ENCODE measurements at places on chromosomes 12 and 14. TPM values are rescaled to one million over a fixed set of nuclear protein-coding genes. Genes with fewer than 3 reads are reported as not detected.

GRCh38 chr14:36173161-36173560 is 3.4 kb downstream of the PTCSC3 start:
- no peak for DNase-seq

- no peak for DNase-seq
Observed at GRCh38 chr14:73383356-73383755, 75.0 kb downstream of the NUMB start.

- DNase-seq, result peak; percentile 92
Observed at GRCh38 chr14:35121026-35121886, 534 bp downstream of the PPP2R3C start.

GRCh38 chr12:93183940-93184671 is 193.6 kb upstream of the NUDT4 start:
- DNase-seq, result no peak

The TBX5 gene
- not detected for total RNA-seq

The RPS29 gene
- total RNA-seq, result 3,421 TPM

The NKX2-1 gene
- not detected for total RNA-seq

DNA sequence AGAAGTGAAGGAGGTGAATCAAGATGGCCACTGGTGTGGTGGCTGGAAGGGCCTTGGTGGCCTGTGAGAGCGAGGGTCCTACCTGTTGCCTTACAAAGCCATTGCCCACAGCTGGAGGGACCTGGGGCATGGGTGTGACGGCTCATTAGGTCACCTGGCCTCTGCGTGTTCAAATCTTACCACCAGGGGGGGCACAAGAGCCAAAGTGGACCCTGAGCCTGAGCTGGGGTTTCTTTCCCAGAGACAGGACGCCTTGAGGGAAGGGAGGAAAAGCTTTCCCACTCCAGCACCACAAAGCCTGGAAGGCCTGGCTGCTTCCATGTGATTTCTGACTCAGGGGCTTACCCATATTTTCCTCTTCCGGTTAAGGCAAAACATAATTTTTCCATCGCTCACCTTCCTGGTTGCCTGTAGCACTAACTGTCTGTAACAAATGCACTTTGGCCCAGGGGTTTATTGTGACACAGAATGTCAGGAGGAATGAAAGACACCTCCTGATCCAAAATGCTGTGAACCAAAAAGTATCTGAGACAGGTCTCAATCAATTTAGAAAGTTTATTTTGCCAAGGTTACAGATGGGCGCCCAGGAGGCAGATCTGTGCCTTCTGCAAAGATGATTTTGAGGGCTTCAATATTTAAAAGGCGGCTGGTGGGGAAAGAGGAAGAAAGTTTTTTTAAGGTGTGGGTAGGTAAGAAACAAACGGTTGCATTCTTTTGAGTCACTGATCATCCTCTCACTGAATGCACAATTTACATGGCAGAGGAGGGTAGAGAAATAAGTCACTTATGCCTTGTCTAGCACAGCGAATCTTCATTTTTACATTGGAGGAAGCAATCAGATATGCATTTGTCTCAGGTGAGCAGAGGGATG is 4.3 kb upstream of the CD9 start:
- DNase-seq, result peak; percentile 100

The NPFF gene
- total RNA-seq, result not detected

DNA sequence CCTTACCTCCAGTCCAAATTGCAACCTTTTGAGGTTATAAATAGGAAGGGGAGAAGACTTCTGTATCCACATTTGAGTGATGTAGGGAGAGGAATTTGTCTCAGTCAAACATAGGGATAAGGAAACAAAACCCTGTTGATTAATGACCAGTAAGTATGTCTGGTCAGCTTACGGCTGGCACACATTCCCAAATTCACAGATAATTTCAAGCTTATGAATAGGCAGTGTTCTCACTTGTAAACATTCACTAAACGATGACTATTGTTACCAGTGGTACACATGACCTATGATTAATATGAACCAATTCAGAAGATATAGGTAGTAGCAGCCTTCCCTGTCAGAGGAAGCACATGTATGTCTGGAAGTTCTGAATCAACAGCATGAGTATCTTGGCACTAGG is 33.0 kb upstream of the SLC5A8 start:
- no peak for DNase-seq

DNA sequence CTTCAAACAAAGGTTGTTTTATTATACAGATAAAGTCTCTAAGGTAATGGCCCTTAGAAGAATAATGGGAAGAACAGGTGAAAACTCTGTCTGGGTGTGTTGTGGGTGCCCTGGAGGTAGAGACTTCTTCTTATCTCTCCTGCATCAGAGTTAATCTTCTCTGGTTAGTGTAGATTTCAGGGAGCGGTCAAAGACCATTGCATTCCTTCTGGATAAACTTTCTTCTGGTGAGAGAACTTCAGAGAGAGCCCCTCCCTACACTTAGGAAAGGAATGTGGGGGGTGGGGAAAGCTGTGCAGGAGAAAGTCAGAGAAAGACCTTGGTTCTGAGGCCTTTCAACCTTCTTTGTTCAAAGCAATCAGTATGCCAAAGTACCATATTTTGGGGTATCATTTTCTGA is 658.5 kb downstream of the DIO2 start:
- no peak for DNase-seq

GRCh38 chr12:47152095-47152494 is 72.3 kb upstream of the AMIGO2 start:
- DNase-seq, result no peak

DNA sequence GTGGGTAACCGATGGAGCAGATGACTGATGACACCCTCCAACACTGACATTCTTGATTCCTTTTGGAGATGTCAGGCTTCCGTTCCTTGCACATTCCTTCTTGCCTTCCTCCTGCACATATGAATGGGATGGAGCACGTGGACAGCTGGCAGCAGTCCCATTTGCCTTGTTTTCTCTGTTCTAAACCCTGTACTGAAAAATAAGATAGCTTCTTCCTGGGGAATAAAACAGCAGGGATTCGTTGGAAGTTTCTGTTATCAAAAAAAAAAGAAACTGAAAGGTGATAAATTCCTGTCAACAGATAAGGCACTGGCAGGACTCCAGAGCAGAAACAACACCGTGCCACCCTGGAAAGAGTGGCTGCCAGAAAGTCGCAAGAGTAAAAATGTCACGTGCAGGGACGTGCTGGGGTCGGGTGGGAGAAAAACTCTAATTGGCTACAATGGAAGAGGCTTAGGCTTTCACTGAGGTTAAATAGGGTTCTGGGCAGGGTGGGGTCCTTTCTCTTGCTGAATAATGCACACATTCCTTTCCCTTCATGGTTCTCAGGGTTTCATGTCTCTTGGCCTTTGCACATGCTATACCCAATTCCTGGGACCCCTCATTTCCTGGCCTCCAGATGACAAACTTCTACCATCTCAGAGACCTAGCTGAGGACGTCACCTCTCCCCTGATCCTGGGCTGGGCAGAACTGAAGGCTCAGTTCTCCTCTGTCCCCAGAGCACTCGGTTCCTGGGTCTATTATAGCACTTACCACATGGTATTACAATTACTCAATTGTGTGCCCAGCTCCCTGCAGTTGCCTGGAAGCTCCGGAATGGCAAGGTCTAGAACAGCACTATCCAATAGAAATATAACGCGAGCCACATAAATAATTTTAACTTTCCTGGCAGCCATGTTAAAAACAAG is 7.0 kb upstream of the NUAK1 start:
- no peak for DNase-seq

- DNase-seq, result no peak
Observed at GRCh38 chr12:23895792-23896218, 53.7 kb downstream of the SOX5 start.

The OR6C75 gene
- not detected for total RNA-seq

- no peak for DNase-seq
Observed at GRCh38 chr14:78767436-78767835, 597.3 kb downstream of the NRXN3 start.

DNA sequence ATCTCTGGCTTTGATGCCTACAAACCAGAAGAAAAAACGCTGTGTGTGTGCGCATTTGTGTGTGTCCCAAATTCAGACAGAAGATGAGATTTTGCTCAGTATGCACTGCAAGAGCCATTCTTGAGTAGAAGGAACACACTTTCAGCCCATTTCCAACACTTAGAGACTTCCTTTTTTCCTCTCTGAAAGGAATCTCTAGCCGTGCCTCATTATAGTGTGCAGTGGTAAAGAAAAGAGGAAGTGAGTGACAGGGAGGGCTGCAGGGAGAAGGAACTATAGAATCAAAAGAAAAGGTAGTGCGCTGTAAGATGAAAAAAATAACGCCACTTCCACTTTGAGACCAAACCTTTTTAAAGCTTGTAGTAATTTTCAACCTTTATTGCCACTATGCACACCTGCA is 1400.9 kb upstream of the FLRT2 start:
- no peak for DNase-seq

The IL26 gene
- 2.4 TPM for total RNA-seq

The VRTN gene
- total RNA-seq, result not detected

DNA sequence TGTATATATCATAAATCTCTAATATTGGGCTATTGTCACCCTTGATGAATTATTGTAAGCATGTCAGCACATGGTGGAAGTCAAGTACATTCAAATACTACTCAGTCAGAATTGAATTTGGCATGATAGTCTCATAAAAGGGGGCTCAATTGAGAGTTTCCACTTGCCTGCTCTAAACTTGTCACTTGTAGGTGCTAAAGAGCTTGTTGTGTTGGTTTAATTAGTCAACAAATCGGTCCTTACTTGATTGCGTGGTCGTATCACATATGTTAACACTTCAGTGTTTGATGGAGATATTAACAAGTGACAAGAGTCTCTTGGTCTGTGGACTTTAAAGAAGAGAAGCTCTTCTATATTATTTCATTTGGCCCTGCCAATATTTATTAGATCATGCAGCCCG is 81.1 kb downstream of the NKX2-1 start:
- DNase-seq, result no peak

- DNase-seq, result no peak
Observed at GRCh38 chr12:92403210-92404175, 257.8 kb upstream of the BTG1 start.

DNA sequence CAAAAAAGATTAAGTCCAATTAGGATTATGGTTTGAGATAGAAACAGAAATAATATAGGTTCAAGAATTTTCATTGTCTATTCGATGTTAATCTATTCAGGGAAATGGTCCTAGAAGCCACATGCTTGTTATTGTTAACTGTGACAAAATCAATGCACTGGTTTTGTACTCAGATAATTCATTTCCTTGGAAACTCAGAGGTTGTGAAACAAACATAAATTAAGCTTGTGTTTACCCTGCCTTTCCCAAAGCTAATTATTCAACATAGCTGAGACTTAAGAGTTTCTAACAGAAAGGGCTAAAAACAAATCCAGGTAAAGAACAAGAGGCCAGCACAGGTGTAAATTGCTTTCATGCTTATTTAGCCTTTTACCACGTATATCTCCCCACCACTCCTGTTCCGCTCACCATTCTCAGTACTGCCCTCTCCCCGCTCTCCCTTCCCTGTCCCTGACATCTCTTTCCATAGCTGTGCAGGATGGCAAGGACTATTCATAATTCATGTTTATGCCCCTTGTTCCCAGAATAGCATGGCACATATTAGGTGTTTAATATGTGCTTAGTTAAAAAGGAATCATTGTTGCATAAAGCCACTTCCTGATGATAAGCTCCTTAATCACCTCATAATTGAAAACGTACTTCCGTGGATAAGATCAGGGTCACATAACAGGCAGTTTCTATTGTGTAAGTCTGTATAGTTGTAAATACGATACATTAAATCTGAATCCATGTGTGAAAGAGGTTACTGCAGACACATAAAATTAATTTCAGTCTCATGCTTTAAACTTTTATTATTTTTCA is 131.8 kb upstream of the USP15 start:
- no peak for DNase-seq

DNA sequence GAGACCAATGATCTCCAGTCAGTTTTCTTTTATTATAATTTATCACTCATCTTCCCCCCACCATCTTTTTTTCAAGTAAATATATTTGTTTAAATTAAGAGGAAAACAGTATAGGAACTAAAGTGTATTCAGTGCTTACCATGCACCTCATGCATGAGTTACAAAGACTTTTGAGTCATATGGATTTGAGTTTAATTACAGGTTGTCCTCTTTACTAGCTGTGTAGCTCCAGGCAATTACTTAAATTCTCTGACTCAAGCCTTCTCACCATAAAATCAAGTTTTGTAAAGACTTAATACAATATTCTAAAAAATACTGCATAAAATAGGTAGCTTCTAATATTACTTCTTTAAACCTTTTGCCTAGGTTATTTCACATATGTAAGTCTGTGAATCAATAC is 251.3 kb downstream of the SLC16A7 start:
- DNase-seq, result no peak

The METTL25 gene
- 20.6 TPM for total RNA-seq

- DNase-seq, result no peak
Observed at GRCh38 chr14:103052407-103052806, 4.9 kb downstream of the CDC42BPB start.

DNA sequence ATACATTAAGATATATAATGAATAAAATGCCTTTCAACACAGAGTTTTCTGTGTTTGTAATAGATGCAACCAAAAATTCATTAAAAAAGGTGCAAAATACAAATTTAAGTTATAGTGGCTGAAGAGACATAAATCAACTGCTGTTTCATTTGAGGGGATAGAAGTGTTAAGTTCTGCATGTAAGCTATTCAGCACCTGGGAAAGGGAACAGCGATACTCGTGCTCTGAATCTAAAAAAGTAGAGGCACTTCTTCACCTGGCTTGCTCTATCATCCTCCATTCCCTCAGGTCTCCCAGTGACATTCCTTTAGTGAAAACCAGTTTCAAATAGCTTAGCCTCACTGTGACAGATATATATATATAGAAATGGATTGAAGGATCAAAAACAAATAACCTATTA is 222.6 kb downstream of the ACSS3 start:
- DNase-seq, result no peak

GRCh38 chr12:42802785-42803189 is 213.2 kb upstream of the PRICKLE1 start:
- DNase-seq, result no peak

The IL22 gene
- total RNA-seq, result not detected

GRCh38 chr12:12206776-12207388 is 60.0 kb downstream of the LRP6 start:
- no peak for DNase-seq

GRCh38 chr12:67256649-67257048 is 12.5 kb upstream of the CAND1 start:
- peak; percentile 8 for DNase-seq

The MYF6 gene
- total RNA-seq, result not detected

DNA sequence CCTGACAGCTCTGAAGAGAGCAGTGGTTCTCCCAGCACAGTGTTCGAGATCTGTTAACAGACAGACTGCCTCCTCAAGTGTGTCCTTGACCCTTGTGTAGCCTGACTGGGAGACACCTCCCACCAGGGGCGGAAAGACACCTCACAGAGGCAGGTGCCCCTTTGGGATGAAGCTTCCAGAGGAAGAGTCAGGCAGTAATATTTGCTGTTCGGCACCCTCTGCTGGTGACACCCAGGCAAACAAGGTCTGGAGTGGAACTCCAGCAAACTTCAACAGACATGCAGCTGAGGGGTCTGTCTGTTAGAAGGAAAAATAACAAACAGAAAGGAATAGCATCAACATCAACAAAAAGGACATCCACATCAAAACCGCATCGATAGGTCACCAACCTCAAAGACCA is 21.6 kb upstream of the ABCC9 start:
- DNase-seq, result no peak

The PZP gene
- not detected for total RNA-seq

The ACADS gene
- 12.7 TPM for total RNA-seq

- DNase-seq, result no peak
Observed at GRCh38 chr12:56546680-56547079, 25.1 kb downstream of the RBMS2 start.

The BLTP3B gene
- total RNA-seq, result 64.8 TPM

GRCh38 chr12:103350116-103350515 is 145.7 kb downstream of the C12orf42 start:
- no peak for DNase-seq

Data from osteoblast (primary cell).